ENCODE measurements at places on chromosomes 7 and 10.
A peak's percentile ranks its signal among the peaks of the same experiment; 100 is the strongest.

DNA sequence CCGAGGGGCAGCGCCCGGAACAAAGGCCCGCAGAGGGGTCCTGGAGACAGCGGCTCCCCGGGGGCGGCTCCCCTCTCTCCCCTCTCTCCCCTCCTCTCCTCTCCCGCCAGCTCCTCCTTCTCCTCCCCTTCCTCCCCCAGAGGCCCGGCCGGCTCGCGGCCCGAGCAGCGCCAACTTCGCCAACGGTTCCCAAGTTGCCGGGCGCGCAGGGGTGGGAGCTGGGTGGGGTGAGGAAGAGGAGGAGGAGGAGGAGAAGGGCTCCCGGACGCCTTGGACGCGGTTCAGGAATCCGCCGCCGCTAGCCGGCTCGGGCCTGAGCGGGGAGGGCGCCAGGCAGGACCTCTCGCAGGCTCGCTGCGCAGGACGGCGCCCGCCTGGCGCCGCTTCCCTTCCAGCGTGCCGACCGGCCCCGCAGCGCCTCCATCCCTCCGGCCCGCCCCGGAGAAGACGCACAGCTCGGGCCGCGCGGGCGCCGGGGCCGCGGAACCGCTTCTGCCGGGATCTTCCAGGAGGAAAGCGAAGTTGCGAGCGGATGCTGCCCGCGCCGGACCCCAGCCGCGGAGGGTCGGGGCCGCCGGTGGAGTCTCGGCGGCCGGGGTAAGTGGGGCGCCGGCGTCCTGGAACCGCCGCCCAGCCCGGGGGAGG lies at the start of gene CHST3:
Gene CHST3 (plus strand): TSS at position 298 of the 645 bp plus-strand sequence. CDS start 41,448 bp downstream, outside the sequence.
- no peak for DNase-seq

DNA sequence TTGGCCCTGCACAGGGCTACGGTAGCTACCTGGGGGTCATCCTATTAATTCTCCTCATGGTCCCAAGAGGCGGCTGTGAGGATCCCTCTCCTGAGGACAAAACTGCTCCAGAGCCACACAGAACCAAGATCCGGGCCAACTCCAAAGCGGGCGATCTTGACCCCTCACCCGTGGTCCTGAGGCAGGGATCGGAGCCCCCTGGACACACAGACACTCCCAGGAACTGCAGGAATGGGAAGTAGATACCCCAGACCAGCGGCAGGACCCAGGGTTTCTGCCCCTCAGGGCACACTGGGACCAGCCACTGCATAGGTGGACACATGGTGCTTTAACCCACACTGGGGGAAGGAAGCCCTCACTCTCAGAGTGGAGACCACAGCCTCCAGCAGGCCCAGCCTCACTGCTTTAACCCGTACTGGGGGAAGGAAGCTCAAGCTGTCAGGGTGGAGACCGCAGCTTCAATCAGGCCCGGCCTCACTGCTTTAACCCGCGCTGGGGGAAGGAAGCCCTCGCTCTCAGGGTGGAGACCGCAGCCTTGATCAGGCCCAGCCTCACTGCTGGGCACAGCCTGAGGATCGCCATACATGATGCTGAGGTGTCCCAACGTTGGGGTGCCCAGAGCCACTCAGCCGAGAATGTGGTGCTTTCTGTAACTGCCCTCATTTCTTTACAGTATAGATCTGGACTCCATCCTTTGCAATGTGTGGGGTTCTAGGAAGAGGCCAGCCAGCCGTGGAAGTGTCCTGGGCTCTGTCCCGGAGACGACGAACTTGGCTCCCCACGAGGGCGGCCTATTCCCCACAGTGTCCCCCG lies 60.1 kb downstream of the DIP2C start:
- no peak for DNase-seq

DNA sequence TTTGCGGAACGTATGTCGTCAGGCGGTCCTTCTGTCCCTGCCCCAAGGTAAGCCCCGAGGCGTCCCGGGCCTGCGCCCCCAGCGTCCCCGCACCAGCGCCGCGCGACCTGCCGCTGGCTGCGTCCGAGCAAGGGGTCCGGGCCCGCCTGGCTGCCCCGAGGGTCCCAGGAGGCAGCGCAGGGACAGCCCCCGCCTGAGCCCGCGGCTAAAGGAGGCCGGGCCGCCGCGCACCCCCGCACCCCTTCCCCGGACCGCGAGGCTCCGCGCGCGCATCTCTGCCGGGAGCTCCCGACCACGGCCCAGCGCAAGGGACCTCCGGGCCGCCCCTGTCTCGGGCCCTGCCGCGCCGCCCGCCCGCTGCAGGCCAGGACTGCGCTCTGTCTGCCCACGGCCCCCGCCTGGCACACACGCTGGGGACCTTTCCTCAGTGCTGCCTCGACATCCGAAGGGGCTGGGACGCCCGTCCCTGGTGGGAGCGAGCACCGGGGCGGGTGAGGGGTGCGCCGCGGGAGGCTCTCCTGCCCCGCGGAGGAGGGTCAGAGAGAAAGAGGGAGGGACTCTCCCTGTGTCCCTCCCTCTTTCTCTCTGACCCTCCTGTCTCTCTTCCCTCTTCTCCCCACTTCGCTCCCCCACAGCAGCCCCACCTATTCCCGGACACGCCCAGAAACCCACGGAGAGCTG lies 25.0 kb downstream of the SHH start:
- no peak for DNase-seq

GRCh38 chr7:101321491-101322401 lies at the start of gene IFT22:
Gene IFT22 (minus strand): TSS chr7:101321812. CDS start chr7:101321709, 103 bp downstream.
- DNase-seq, result peak; percentile 58

DNA sequence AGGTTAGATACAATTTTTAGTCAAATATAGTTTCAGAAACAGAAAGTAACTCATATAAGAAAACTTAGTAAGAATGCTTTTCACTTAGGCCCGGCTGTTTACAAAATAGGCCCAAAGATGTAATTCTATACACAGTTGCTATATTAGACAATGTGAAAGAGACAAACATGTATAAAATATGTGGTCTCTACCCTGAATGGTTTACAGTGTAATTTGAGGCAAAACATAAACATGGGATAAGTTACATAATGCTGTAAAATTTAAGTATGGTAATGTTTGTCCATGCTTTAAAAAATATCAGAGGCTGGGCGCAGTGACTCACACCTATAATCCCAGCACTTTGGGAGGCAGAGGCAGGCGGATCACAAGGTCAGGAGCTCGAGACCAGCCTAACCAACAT lies 18.7 kb downstream of the KRIT1 start:
- DNase-seq, result no peak

DNA sequence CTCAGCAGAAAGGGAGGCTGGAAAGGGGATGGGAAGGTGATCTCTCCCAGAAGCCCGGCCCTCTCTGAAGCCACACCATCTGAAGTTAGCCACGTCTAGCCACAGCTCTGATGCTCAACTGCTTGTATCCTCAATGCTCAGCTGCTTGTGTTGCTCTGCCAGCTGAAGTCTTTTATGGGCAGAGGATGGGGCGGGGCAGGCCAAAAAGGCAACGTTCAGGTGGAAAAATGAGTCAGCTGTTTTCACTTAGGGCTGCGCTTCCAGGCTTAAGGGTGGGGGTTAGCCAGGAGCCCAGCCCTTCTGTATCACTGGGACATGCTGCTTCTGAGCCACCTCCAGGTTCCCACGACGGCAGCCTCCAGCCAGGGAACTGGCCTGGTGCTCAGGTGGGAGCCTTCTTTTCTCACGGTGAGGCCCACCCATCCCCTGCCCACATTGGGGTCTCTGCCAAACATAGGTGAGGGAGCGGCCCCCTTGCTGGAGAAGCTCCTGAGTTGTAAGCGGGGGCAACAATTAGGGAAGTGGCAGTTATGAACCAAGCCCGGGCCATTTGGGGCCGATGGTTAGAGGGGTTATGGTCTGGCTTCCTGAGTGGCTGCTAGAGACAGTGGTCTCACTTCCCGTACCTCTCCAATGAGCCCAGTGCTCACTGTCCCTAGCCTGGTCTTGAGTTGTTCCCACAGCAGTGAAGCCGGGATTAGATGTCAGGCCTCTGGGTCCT lies 44.9 kb upstream of the CNPY1 start:
- no peak for DNase-seq

- DNase-seq, result peak; percentile 30
These were observed 95.8 kb downstream of the HIP1 start for GRCh38 chr7:75642810-75643486.

GRCh38 chr10:24664991-24665390 lies 58.7 kb downstream of the ARHGAP21 start:
- DNase-seq, result no peak

GRCh38 chr7:104482362-104483037 lies 154.1 kb downstream of the LHFPL3 start:
- no peak for DNase-seq

DNA sequence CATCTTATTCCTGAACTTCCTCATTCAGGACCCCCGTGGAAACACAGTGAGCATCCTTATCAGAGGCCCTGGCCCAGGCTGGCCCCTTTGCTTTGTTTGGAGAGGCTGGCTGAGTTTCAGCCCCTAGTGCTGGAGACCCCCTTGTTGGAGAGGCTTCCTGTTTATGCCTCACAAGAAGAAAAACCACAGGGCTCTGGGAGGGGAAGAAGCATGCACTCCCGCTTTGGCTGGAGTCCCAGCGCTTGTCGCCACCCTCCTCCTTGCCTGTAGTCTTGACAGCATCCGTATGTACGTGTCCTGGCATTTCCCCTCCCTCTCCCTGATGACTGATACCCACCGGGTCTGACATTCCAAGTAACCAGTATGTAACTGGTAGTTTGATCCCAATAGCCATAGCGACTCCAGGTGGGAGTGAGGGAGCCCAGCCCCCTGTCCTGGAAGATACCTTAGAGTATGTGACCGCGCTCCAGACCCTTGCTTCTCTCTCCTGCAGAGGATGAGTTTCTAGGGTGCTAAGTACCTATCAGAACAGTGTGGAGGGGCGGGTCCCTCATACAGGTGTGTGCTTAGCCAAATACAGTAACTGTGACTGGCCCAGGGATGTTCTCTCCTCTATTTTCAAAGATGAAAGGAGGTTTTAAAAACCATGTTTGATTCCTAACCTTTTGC lies 6.9 kb upstream of the ATP6V0E2 start:
- DNase-seq, result no peak

DNA sequence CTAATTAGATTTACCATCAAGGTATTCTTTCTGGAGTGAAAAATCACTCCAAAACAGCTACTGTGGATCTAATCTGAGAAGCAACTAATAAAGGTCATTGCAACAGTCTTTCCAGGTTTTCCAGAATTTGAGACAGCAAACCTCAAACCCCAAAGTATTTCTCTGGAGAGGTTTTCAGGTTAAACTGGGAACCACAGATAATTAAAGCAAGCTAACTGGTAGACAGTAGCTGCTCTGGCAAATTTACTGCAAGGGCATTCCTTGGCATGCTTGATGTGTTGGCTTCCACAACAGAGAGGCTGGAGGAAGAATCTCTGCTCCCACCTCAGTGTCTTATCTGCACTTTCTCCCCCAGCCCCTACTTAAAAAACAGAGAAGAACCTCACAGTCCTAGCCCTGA lies 140.0 kb upstream of the NRBF2 start:
- no peak for DNase-seq

DNA sequence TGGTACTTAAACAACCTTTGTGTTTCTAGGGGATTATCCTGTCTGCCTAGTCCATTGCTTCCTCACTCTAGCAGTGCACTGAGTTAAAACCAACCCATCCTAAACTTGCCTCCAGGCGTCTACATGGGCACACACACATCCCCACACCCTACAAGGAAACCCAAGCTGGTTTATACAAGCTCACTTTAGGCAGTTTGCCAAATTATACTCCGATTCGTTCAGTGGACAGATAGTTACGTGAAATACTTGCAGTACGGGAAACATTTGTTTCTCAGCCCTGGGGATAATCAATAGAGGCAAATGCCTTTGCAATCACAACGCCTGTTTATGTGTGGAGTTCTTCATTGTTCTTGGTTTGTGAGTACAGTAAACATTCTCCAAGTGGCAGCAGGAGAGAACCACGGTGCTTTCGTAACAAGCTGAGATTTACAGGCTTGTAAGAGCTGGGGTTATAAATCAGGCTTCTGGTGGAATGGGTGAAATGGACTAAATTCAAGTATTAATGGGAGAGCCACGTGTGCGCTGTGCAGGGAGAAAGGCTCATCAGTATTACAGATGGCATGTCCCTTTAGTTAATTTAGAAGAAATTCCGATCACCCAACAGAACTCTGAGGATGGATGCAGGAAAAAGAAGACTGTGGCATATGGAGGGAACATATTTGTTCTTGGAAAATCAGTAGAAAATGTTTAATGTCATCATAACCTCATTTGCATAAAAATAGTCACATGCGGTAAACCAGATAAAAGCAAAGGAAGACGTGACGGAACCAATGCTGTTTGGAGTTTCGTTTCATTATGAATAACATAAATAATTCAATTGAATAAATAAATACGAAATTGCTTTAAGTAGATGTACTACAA lies 217.1 kb downstream of the GALNT17 start:
- no peak for DNase-seq

DNA sequence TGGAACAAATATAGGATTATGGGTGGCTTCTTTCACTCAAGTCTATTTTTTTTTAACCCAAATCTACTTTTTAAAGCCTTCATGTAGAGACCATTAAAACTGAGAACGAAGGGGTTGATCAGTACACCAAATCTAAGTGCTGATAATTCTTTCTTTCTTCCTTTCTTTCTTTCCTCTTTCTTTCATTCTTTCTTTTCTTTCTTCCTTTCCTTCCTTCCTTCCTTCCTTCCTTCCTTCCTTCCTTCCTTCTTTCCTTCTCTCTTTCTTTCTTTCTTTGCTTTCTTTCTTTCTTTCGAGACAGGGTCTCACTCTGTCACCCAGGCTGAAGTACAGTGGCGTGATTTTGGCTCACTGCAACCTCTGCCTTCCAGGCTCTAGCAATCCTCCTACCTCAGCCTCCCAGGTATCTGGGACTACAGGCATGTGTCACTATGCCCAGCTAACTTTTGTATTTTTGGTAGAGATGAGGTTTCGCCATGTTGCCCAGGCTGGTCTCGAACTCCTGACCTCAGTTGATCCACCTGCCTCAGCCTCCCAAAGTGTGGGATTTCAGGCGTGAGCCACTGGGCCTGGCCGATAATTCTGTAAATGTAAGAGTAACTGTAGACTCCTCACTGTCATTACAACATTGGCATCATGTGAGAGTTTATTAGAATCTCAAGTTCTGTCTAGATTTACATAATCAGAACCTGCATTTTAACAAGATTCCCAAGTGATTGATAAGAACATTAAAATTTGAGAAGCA lies 236.4 kb downstream of the TFEC start:
- no peak for DNase-seq
